Inflammatory macrophage treated with lipopolysaccharide for 4 hours (primary cell): ENCODE measurements at places on chromosomes 5 and 9.
A peak's percentile ranks its signal among the peaks of the same experiment; 100 is the strongest.

GRCh38 chr9:90070931-90071660 lies 466.3 kb downstream of the GADD45G start:
- peak; percentile 75 for DNase-seq

DNA sequence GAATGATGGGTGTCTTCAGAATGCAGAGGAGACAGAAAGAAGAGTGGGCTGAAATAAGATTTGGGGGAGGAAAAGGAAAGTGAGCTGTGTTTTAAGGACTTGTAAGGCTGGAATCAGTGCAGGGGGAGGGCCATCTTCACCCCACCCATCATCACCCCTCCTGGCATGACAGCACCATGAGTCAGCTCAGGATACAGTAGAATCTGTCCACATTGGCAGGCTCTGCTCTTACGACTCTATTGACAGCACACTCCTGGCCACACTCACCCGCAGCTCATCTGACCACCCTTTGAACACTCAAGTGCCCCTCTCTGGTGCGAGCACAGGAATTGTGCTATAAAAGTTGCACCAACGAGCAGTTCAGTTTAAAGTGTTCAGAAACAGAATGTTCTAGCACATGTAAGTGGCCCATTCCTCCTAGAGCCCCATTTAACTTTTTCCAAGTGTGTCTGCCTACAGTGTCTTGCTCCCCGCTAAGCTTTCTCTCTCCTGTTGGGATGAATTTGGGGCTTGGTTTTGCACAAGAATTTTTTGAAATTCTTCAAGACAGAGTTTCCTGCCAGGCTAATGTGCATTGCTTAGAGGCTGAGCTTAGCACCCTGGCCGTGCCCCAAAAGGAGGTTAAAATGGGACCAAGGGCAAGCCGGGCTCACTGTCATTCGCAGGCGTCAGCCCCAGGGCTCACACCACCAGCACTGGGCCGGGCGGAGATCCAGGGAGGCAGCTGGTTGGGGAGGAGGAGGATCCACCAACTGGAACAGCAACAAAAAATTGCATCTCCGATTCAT lies 12.0 kb downstream of the ADRA1B start:
- DNase-seq: no peak

DNA sequence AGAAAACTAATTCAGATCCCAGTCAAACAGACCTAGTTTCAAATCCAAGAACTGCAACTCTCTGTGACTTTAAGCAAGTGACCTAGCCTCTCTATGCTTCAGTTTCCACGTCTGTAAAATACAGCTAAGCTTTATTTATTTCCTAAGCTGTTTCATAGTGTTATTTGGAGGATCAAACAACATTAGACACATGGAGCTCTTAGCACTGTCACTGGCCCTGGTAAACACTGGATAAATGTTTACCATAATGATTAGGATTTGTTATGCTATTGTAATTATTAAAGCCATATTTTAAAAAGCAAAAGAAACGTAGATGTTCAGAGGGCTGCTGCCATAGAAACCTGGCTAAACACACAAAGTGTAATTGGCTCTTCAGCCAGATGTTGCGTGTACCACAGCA lies 26.6 kb upstream of the C5orf58 start:
- no peak for DNase-seq

- peak; percentile 25 for DNase-seq
These were observed 103.2 kb downstream of the SNCAIP start for GRCh38 chr5:122415030-122415800.

DNA sequence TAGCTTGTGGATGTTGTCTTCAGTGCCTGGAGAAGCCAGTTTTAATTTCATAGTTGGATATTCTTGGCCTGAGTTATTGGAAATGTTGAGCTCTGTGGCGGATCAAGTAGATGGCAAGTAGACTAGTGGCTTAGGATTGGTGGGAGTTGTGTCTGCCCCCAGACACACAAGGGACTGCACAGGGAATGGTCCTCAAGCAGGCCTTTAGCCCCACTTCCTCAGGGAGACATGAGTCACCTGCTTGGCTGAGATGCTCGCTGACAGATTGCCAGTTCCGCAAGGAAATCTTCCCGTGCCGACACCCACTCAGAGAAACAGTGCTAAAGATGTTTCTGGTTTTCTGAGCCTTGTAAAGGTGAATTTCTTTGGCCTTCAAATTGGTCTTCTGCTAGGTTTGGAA lies 18.8 kb upstream of the CATSPER3 start:
- DNase-seq: peak; percentile 40

DNA sequence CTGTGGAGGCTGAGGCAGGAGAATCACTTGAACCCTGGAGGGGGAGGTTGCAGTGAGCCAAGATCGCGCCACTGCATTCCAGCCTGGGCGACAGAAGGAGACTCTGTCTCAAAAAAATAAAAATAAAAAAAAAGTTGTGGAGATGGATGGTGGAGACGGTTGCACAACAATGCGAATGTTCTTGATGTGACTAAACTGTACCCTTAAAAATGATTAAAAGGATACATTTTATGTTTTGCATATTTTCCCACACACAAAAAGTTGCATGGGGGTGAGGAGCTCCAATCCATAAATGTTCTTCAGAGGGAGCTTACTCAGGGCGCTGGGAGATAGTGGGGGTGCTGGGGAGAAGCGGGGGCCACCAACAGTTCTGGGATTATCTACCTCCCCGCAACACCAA lies 43.8 kb upstream of the CDKN2AIPNL start:
- no peak for DNase-seq

DNA sequence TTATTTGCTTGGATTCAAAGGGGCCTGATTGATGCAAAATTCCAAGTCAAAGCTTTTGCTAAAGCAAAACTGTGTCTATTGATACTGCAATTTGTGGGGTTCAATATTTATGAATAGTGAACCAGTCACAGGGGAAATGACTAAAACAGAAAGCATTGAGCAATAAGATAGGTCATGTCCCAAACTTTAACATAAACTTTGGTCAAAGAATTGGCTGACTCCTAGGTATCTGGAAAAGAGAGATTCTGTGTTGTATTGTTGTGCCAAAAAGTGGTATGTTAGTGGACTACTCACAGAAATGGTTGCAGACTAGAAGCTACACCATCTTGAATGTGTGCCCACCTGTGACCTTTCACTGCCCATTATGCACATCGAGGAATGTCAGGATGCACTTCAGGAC lies 585.5 kb upstream of the RGMB start:
- DNase-seq: no peak

DNA sequence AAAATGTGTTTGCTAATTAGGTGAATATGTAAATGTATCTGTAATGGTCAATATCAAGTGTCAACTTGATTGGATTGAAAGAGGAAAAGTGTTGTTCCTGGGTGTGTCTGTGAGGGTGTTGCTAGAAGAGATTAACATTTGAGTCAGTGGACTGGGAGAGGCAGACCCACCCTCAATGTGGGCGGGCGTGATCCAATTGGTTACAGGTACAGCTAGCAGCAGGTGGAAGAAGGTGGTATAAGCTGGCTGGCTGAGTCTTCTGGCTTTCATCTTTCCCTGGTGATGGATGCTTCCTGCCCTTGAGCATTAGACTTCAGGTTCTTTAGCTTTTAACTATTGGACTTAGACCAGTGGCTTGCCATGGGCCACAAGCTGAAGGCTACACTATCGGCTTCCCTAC lies 779.0 kb upstream of the CTNND2 start:
- DNase-seq: no peak

GRCh38 chr5:61701877-61702602 lies 370.0 kb downstream of the ZSWIM6 start:
- peak; percentile 2 for DNase-seq

- no peak for DNase-seq
These were observed 37.2 kb downstream of the PDE4D start for GRCh38 chr5:59856358-59856757.

DNA sequence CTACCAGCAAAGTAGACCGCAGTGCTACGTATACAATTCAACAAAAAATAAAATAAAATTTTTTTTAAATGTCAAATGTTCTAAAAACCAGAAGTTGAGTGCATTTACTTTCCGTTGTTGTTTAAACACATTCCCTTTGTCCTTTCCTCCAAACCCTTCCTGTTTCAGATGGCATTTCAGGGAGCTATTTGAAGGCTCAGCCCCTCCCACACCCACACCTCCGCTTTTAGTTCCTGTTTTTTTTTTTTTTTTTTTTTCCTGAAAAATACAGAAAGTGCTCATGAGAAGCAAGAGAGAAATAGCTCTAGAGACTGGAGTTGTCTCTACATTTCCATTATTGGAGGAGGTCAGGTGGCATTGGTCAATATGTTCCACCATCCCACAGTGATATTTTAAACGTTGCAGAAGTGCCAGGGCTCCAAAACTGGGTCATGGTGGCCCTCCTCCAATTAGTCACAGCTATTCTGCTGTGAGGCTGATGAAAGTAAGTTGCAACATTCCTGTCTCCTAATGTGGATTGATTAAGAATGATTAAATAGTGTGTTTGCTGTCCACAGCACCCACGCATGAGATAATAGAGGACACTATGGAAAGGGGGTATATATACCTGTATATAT lies 106.9 kb downstream of the GABRG2 start:
- DNase-seq: peak; percentile 63

DNA sequence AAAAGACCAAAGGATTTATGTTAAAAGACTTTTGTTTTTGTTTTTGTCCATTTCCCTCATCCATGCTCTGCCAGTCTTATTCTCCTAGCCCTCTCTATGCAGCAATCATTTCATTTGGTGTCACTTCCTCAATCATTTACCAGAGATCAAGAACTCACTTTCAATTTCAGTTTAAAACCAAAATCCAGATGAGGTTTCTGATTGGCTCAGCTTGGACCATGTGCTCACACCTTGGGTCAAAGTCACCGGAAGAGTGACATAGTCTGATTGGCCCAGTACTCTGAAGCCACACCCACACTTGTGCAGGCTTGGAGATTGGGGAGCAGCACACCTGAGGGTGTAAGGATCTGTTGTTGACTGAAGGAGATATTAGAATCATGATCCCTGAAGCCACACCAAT lies 79.6 kb downstream of the TLR4 start:
- DNase-seq: peak; percentile 94

- no peak for DNase-seq
These were observed 33.5 kb downstream of the ANXA6 start for GRCh38 chr5:151123897-151124751.
